ENCODE measurements at places on chromosomes 5 and 9.

DNA sequence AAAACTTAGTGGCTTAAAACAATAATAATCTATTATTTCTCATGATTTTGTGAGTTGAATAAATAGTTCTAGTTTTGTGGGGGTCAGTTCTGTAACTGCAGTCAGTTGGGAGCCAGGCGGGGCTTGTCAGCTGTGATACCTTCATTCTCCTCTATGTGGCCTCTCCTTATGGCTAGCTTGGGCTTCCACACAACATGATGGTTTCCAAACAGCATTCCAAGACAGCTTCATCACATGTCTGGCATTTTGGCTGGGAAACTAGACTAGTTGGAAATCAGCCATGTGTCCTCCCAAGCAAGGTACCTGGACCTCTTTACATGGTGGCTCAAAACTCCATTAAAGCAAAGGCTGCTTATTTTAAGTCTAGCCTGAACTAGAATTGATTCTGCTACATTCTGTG lies 61.4 kb upstream of the RANBP3L start:
- DNase-seq: no peak

GRCh38 chr5:10332301-10332700 lies 21.2 kb upstream of the MARCHF6 start:
- DNase-seq: no peak

- no peak for DNase-seq
These were observed 17.0 kb downstream of the PTPDC1 start for GRCh38 chr9:94101162-94101853.

DNA sequence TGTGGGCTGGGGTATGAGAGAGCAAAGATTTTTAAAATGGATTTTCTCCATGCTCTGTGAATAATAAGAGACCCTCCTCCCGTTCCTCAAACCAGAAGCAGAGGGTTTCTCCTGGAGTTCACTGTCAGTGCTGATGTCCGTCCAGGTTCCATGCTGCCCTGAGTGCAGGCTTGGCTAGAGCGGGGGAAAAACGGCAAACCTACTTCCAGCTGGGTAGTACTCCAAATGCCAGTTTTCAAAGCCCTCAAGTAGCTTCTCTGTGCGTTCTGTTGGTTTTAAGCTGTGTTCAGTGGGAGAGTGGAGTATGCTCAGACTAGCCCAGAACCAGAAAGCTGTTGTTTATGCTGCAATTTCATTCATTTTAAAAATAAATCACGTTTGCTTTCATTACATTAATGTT lies 40.3 kb downstream of the RASGEF1C start:
- no peak for DNase-seq

GRCh38 chr5:179860301-179860700 lies 1.7 kb upstream of the MRNIP start:
- no peak for DNase-seq

GRCh38 chr9:21295992-21296391 lies 9.1 kb downstream of the IFNA5 start:
- no peak for DNase-seq

DNA sequence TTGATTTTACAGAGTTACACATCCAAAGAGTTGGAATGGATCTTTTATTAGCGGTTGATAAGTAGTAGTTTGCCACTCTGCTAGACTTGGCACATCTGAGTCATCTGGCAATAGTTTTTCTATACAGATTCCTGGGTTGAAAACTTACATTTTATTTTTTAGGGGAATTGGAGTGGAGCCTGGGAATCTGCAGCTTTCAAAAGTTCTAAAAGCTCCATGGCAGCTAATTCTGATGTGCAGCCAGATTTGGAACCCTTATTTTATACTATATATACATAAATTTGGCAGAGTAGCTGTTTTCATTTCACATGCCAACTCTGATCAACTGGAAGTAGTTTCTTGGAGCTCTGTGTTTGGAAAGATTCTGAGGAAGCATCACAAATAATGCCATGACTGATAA lies 715.5 kb downstream of the TLR4 start:
- no peak for DNase-seq

GRCh38 chr9:87865626-87866025 lies 17.1 kb upstream of the SPATA31E1 start:
- DNase-seq: no peak

DNA sequence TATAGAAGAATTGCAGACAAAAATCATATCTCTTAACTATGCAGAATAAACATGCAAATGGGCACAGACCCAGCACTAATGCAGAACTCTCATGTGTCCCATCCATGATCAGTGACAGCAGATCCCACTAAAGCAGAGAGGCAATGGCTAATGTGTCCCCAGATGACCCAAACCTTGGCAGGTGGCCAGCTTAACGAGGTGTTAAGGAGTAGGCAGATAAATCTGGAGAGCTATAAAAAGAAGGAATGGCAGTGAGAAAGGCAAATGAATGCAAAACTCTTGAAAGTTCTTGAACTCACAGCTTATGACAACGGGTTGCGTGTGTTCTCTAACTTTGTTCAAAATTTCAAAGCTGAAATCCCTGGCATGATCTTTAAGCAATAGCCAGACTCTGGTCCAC lies 265.4 kb downstream of the RASEF start:
- no peak for DNase-seq

DNA sequence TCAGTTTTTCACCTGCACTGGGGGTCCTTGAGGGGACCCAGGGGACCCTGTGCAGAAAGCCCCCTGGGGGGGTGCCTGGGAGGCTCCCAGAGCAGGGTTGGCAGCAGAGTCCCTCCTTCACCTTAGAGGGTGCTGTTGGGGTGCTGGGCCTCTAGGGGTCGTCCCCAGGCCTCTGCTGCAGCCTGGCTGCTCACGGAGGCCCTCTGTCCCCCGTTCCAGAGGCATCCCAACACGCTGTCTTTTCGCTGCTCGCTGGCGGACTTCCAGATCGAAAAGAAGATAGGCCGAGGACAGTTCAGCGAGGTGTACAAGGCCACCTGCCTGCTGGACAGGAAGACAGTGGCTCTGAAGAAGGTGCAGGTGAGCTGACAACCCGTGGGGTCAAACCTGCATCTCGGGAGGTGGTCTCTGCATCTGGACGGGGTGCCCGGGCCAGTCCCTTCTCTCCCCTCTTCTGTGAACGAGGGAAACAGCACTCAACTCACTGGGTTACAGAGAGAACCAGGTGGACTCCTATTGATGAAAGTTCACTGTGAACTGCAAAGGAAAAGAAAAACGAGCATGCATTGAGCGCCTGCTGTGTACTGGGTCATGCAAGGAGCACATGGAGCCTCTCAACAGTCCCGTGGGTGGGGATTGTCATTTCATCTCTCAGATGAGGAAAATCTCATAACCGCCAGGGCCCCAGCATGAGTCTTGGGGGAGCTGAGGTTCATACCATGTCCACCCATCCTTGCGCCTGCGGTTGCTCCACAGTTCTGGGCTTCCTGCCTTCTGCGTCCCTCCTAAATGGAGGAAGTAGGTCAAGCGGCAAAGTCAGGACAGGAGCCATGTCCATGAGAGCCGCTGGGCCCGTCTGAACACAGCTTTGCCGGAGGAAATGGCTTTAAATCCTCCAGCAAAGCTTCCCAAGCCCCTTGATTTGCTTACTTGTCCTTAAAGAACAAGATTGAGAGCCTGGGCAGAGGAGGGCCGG lies 54.8 kb downstream of the NEK6 start:
- DNase-seq: no peak

- DNase-seq: peak; percentile 1
These were observed 153.5 kb downstream of the PRELID2 start for GRCh38 chr5:145681686-145682085.

GRCh38 chr5:176810687-176811501 lies 535 bp downstream of the UNC5A start:
- no peak for DNase-seq

DNA sequence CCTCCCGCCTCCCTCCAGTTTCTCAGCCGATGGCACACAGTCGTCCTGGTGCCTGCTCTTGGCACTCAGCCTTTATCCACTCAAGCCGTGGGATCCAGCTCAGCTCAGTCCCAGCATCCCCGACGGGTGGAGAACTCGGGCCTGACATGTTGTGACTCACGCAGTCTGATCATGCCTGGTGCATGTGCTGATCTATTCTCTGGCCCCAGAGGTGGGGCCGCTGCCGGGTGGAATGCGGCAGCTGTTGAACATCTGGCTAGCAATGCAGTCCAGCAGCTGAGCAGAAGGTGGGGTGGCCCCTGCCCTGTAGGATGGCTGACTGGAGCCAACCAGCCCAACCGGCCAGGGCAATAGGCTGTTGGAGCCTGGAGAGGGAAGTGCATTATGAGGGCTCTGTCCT lies 1.7 kb upstream of the AIF1L start:
- no peak for DNase-seq

DNA sequence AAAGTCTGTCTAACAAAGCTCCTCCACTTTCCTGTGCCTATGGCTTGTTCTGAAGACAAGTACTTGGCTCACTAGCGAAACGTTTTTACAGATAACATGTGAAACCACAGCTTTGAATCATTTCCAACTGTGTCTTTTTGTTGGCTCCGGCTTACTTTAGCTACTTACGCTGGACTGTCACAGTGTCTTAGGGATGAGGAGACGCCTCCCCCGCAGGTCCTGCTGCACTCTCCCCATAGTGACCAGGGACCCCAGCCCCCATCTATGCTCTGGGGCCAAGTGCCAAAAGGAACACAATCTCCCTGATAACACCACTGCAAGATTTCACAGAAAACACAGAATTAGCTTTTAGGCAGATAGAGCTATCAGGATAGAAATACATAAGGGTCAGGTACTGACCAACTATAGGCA lies 219.1 kb downstream of the ADAMTS6 start:
- DNase-seq: no peak

GRCh38 chr9:137029058-137029936 lies 1.3 kb upstream of the ABCA2 start:
- peak; percentile 30 for DNase-seq

- DNase-seq: no peak
These were observed 36.6 kb upstream of the SPTLC1 start for GRCh38 chr9:92151691-92152393.

DNA sequence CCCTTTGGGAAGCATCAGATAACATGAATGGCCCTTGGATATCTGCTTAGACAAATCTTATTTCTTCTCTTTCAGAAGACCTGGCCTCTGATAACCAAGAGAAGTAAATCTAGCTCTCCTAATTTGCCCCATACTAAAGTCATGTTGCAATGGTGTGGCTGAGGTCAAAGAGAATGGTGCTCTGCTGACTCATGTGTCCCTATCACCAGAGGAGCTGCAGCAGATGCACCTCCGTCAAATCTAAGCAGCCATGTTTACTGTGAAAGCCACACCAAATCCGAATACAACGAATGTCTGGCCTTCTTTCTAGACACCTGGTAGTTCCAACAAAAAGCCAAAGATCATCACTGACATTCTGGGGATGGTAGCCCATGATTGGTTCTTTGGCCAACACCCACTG lies 23.2 kb downstream of the RETREG1 start:
- DNase-seq: no peak

DNA sequence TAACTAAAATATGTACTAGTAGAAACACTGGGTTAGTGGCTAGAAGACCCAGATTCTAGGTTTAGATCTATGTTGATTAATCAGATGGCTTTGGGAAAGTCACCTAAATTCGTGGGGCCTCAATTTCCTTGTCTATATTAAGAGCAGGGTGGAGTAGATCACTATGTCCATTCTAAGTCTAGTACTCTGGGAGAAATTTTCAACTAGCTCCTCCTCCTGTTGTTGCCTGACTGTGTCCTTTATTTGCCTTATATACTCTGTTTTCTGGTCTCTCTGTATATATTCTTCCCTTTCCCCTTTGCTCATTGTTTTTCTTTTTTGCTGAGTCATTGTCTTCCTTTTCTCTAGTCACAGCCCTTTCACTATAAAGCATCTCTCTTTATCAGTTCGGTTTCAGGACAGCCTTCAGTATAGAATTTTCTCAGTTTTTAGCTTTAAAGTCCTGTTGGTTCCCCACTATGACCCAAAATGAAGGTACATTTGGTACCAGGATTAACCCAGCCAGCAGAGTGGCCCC lies 44.5 kb upstream of the CDH6 start:
- DNase-seq: no peak

- no peak for DNase-seq
These were observed 537 bp downstream of the C8G start for GRCh38 chr9:136945333-136946227.

DNA sequence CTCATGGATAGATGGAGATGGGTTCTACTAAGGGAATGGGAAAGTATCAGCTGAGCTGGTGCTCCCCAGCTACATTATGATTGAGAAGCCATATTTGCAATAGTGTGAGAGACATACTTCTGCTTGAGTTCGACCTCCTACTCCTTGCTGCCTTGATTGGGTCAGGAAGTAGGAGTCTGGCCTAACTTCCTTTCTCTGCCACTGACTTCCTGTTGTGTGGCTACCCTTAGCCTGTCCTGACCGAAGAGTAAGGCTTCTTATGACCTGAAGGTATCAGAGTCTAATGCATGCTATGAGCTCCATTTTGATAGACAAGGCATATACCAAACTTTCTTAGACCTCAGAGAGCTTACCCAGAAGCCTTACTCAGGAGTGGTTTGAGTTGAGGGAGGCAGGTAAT lies 53.9 kb downstream of the OSTF1 start:
- no peak for DNase-seq

DNA sequence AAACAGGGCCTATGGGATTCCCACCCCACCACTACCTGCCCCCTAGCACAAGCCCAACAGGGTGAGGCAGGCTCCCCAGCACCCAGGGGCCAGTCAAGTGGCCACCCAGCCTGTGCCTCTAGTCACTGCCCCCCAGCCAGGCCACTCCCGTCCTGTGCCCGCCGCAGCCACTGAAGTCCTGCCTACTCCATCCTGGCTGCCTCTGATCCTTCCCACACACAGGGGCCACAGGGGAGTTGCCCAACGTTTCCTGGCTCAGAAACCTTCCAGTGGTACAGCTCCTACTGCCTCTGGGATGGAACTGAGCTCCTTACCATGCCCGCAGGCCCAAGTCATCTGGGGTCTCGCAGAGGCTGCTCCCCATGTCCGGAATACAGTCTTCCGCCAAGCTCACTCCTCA lies 70.2 kb upstream of the STXBP1 start:
- no peak for DNase-seq

GRCh38 chr9:131076347-131077195 lies 19.8 kb upstream of the AIF1L start:
- no peak for DNase-seq

- no peak for DNase-seq
These were observed 2.5 kb upstream of the CCL19 start for GRCh38 chr9:34693560-34693959.

GRCh38 chr9:38031594-38031993 lies 37.4 kb downstream of the SHB start:
- DNase-seq: no peak

DNA sequence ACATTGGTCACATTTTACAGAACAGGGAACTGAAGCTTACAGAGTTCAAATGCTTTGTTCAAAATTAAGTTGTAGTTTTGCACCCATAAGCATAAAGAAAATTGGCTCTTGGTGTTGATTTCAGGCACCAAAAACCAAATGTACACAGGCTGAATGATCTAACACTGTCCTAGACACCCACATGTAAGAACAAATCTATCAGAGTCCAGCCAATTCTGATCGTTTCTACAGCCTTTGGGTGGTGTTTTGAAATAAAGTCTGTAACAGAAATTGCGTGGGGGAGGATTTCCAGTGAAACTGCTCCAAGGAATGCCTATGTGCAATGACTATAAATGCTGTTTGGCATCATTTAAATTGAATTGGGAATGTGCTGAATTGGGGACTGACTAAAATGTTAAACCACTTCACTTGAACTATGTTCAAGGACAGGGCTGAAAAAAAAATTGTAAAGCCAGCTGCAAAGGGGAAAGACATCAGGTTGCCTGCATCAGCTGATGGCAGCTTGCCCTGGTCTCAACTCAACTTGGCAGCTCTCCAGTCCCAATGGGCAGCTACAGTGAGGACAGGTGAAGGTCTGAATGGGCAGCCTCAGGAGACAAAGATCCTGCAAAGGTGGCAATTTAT lies 92.2 kb upstream of the TRPC7 start:
- DNase-seq: no peak

- DNase-seq: no peak
These were observed 44.1 kb upstream of the EQTN start for GRCh38 chr9:27340961-27341511.
